ENCODE measurements at places on chromosomes 6 and 20.

DNA sequence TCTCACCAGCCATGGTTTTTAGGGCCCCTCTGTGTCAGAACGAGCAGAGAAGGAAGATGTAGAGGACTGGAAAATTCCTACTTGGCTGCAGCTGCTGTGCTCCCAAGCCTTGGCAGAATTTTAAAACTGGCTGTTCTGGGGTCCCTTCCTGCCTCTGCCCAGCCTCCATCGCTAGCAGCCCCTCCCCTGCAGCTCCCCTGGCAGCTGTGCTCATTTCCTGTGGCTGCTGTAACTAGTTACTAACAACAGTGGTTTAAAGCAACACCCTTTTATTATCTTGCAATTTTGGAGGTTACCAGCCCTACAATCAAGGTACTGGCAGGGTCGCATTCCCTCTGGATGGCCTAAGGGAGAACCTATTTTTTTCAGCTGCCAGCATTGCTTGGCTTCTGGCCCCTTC, 3.7 kb upstream of the CST11 start:
- DNase-seq: no peak

DNA sequence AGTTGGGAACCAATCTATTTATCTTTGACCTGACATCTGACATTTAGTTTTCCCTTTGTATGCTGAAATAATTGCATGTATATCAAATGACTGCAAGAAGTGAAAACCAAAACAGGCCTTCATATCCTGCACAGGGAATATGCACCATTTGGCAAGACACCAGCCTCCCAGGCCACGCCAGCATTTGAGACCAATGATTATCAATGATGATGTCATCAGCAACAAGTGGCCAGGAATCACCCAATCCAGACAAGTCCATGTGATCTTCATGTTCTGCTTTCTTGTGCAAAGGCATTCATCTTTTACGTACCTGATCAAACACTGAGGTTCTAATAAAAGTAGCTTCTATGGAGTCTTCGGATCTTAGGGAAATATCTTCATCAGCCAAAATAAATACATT, 107.4 kb upstream of the TENT5A start:
- no peak for DNase-seq

GRCh38 chr6:160765412-160765811, 63.4 kb downstream of the PLG start:
- DNase-seq: no peak

- no peak for DNase-seq
Observed at GRCh38 chr6:33794910-33795623, 6.1 kb upstream of the LEMD2 start.

- peak; percentile 60 for DNase-seq
Observed at GRCh38 chr20:15487030-15487429, 1086.2 kb downstream of the KIF16B start.

- DNase-seq: peak; percentile 6
Observed at GRCh38 chr6:97705568-97705967, 422.6 kb upstream of the MMS22L start.

DNA sequence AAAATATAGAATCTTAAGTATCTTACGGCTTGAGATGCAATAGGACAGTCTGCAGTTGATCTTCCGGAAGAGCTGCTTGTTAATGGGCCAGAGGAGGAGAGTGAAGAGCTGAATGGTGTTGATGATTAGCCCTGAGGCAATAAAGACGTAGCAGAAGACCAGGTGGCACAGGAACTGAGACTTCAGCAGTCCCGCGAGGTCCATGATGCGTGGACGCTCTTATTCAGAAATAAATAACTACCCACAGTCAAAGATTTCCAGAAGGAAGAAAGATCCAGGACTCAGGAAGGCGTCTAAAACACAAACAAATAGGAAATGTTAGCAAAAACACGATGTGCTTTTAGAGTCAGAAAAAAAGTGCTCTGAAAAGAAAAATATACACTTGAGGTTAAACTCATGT, 41.9 kb downstream of the AGPAT4 start:
- DNase-seq: no peak

DNA sequence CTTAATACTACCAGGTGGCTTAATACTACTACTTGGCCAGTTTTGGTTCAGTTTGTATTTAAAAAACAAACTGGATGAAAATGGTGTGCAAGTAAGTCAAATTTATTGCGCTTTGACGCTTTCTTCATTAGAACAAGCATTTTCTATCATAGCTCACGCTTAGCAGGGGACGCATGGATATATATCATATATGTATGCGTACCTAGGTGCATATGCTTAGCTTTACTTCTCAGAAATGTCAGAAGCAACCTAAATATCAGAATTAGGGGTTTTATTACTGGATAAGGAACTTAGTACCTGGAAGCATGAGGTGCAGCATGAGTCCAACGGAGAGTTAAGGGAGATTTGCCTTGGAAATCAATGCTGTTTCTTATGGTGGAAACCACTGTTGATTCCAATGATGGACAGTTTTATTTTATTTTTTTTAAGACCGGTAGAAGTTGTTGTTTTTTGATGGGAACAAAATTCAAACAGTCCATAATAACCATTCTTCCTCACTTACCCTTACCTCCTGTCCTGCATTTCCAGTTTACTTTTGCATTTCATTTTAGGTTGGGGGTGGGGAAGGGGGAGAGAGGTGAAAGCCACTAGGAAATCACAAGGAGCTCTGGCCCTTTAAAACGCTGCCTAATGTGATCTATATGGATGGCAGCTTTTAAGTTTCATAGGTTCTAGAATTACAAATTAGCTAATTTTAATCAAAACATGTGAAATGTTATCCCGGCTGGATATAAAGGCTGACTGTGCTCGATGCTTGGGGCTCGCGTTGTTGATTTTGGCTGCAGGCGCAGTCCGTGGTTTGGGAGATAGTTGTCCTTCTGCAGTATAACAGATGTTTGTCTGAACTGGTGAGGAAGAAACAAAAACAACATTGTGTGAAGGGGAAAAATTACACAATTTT, 2.1 kb downstream of the SOBP start:
- DNase-seq: peak; percentile 62

- DNase-seq: no peak
Observed at GRCh38 chr6:168545428-168545827, 104.4 kb downstream of the SMOC2 start.

DNA sequence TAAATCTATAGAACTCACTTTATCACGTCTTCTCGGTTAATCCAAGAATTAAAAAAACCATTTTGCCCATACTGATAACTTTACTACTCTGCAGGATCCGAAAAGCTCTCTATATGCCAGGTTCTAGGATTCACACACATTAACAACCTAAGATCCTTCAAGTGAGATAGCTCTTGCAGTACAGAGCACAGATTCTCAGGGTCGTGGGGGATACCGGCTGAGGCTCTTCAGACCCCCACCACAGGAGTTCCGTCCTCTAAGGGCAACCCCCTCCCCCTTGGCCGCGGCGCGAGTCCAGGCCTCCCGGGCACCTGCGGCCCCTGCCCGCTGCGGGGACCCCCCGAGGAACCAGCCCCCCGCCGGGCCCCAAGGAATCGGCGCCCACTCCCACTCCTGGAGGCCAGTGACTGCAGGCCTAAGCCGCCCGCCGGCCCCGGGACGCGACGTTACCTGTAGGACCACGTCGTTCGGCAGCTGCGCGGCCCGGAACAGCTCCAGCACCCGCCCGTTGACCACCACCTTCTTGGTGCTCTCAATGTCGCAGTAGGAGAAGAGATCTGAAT, 892 bp downstream of the REPS1 start:
- no peak for DNase-seq

GRCh38 chr6:106165885-106166485, 79.8 kb downstream of the PRDM1 start:
- DNase-seq: peak; percentile 51

GRCh38 chr20:32999603-33000250, 4.5 kb downstream of the SUN5 start:
- no peak for DNase-seq

GRCh38 chr6:52063584-52064344, 23.6 kb downstream of the PKHD1 start:
- DNase-seq: peak; percentile 42

- no peak for DNase-seq
Observed at GRCh38 chr20:59829054-59829785, 104.2 kb downstream of the SYCP2 start.

- peak; percentile 59 for DNase-seq
Observed at GRCh38 chr6:17336425-17336824, 55.3 kb downstream of the RBM24 start.

GRCh38 chr6:24227556-24227955, 101.5 kb downstream of the NRSN1 start:
- DNase-seq: no peak

GRCh38 chr6:131946404-131946991, 4.7 kb downstream of the CCN2 start:
- peak; percentile 66 for DNase-seq

GRCh38 chr6:119768201-119768600, 418.6 kb upstream of the MAN1A1 start:
- no peak for DNase-seq

- peak; percentile 65 for DNase-seq
Observed at GRCh38 chr6:119533603-119534279, 184.2 kb upstream of the MAN1A1 start.

DNA sequence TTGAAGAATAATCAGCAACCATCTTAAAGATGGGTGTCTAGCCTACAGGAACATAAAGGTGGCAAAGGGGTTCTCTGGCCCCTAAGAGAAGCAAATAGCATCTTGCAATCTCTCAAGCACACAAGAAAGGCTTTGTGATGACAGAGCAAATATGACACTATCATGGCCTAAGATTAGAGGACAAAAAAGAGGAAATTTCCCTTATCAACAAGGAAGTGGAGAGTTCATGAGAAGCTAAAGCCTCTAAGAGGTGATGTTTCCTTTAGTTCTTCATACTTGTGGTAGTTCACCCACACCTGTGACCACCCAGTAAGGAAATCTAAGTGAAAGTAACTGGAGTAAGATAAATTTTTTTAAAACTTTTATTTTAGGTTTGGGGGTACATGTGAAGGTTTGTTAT, 88.4 kb downstream of the OLIG3 start:
- no peak for DNase-seq

- peak; percentile 63 for DNase-seq
Observed at GRCh38 chr6:100186552-100186951, 192.5 kb upstream of the MCHR2 start.

DNA sequence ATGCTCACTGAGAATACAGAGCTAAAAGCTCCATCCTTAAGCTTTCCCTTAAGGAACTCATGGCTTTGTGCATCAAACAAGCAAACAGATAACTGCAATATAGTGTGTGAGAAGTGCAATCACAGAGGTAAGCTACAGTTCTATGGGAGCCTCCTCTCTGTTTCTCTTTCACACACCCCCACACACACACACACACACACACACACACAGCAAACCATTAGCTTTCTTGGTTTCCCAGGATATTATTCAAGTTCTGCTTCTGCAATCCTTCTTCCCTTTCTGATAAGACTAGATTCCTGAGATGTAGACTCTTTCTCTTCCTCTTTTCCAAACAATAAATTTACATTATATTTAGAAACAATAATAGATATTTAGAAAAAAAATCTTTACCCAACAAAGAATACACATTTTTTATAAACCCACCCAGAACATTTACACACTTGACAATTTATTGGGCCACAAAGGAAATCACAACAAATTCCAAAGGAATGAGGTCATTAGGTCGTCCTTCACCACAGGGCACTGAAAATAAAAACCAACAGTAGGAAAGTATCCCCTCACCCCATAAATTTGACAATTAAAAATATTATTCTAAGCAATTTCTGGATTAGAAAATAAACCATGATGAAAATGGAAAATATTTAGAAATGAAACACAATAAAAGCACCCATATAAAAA, 9.3 kb upstream of the GFOD1 start:
- DNase-seq: peak; percentile 30

DNA sequence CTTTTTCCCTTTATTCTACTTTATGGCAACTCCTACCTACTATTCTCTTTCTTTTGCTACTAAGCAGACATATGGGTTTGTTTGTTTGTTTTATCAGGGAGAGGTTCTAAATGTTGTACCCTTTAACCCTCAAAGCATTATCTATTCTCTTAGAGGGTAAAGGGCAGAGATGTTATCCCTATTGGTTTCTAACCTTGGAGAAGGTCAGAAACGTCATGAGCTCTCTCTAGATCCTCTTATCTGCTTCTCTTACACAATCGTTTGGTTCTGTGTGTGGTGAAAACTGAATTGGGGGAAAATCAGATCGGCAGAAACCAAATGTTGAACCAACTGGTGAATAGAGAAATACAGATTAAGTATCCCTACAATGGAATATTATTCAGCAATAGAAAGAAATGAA, 6.4 kb upstream of the MPC1 start:
- DNase-seq: no peak

DNA sequence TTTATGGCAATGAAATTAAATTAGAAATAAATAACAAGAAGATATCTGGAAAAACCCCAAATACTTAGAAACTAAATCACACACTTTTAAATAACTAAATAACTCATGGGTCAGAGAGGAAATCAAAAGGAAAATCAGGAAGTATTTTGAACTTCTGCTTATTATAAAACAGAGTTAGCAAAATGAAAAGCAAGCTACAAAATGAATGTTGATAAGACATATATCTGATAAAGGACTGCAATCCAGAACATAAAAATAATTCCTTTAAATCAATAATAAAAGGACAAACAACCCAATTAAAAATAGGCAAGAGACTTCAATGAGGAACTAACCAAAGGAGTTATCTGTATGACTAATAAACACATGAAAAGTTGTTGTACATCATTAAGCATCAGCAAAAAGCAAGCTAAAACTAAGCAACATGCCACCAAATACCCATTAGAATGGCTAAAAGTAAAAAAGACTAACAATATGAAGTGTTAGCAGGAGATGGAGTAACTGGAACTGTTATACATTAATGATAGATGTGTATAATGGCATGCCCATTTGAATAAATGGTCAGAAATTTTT, 38.9 kb upstream of the STMND1 start:
- no peak for DNase-seq

GRCh38 chr6:88983532-88983931, 20.1 kb upstream of the RNGTT start:
- peak; percentile 38 for DNase-seq

GRCh38 chr6:141303907-141304306, 828.8 kb upstream of the GJE1 start:
- no peak for DNase-seq

DNA sequence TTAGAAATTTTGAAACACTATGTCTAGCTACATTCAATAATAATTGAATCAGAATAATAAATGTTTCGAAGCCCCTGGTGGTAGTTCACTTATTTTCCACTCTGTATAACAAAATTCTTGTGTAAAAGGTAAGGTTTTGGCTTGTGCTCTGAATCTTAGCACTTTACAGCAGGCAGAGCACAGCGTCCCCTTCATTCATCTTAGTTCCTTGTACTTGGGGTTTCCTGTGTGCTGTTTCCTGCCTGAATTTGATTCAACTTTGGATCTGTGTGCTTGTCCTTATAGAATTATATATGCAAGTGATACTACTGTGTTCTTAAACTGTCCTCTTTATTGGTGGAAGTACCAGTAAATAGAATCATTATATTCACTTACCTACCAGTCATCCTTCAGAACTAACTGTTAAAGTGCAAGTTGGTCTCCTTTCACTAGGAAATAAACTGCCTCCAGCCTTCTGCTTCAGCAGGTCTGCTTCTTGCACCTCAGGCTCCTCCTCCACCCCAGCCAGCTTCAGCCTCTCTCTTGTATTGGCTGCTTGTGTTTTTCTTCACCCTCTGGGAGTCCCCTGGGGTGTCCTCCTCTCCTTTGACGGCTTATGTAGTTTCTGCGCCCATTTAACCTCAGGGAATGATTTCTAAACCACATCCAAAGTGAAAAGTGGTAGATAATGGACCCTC, 28.8 kb upstream of the TULP4 start:
- DNase-seq: peak; percentile 65

- DNase-seq: peak; percentile 89
Observed at GRCh38 chr6:136290410-136291010, 864 bp upstream of the BCLAF1 start.

GRCh38 chr20:49635166-49635565, 67.2 kb upstream of the PTGIS start:
- DNase-seq: peak; percentile 43

GRCh38 chr20:875115-875514, 41.0 kb downstream of the ANGPT4 start:
- no peak for DNase-seq
